ENCODE measurements at places on chromosomes 7 and 10.
A peak's percentile ranks its signal among the peaks of the same experiment; 100 is the strongest.

DNA sequence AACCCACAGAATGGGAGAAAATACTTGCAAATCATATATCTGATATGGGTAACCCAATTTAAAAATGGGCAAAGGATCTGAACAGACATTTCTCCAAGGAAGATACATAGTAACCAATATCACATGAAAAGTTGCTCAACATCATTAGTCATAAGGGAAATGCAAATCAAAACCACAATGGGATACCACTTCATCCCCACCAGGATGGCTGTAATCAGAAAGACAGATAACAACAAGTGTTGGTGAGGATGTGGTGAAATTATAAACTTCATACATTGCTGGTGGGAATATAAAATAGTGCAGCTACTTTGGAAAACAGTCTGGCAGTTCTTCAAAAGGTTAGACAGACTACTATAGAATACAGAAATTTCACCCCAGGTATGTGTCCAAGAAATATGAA is 19.3 kb downstream of the AOC1 start:
- DNase-seq = no peak

- DNase-seq = no peak
Measured at GRCh38 chr7:17134786-17135185, 163.7 kb upstream of the AHR start.

- no peak for DNase-seq
Measured at GRCh38 chr7:76296743-76297740, 5.4 kb upstream of the HSPB1 start.

- DNase-seq = no peak
Measured at GRCh38 chr7:47757921-47758411, 176.1 kb upstream of the TNS3 start.

- no peak for DNase-seq
Measured at GRCh38 chr7:45112648-45113047, 1.2 kb upstream of the TBRG4 start.

- no peak for DNase-seq
Measured at GRCh38 chr7:25478925-25479324, 250.6 kb upstream of the NPVF start.

GRCh38 chr10:117370205-117370604 is 5.0 kb downstream of the PDZD8 start:
- DNase-seq = no peak

- DNase-seq = no peak
Measured at GRCh38 chr7:36814311-36814710, 90.0 kb upstream of the AOAH start.

- DNase-seq = peak; percentile 16
Measured at GRCh38 chr7:23106057-23106822, 655 bp downstream of the KLHL7 start.

DNA sequence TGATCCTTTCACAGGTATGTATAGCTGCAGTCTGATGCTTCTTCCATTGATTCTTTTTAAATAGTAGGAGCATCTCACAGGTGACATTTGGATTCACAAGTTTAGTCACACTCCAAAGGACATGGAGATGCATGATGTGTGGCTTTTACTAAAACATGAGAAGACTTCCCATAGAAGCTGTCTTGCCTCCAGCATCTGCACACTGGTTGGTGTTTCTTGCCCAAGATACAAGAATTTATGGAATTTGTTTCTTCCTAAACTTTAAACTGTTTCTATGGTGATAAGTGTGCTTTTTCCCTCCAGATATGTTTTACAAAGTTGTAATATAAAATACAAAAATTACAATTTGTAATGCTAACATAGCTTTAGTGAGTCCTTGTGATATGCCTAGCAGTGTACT is 24.2 kb downstream of the ADIRF start:
- DNase-seq = no peak

DNA sequence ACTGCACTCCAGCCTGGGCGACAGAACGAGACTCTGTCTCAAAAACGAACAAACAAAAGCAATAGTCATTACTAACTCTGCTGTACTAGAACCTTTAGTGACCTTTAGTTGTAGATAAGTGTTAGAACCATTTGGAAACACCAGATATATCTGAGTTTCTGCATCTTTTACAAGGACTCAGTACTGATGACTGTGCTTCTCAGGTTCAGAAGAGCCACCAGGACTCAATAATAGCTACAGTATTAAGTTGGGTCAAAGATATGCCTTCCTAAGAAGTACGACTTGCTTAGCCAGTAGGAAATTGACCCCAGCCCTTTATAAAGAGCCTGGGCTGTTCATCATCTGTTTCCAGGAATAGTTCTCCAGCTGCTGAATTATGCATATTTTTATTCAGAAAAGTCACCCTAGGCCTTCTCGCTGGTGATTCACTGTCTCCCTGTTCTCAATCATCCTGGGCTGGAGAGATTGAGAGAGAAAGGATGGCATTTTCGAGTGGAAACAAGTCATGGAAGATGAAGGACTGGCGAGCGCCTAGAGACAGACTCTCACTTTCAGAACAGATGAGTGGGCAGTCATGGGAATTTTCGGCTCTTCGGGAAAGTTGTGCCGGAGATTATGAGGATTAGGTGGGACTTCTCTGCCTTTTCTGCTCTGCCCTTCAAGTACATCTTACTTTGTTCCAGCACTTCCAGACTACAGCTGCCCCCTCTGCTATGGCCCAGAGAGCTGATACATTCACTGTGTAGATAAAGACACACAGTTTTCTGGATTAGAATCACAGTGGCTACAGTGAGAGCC is 316.1 kb downstream of the CCDC3 start:
- no peak for DNase-seq

DNA sequence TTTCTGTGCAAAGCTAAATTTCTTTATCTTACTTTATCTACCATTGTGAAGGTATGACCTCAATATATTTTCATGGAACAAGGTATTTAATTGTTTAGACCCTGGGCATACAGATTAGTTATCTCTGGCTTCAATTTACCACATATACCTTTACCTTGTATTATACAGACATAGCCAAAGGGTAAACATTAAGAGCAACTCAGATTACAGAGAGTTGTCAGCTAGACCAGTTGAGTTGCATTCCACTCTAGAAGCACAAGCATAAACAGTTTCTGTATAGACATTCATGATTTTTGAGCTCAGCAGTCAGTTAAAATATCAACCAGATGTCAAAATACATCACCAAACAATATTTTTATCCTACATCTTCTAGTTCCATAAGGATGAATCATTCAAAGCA is 857.3 kb upstream of the ZWINT start:
- no peak for DNase-seq

- DNase-seq = no peak
Measured at GRCh38 chr7:84271543-84271942, 77.0 kb upstream of the SEMA3A start.

DNA sequence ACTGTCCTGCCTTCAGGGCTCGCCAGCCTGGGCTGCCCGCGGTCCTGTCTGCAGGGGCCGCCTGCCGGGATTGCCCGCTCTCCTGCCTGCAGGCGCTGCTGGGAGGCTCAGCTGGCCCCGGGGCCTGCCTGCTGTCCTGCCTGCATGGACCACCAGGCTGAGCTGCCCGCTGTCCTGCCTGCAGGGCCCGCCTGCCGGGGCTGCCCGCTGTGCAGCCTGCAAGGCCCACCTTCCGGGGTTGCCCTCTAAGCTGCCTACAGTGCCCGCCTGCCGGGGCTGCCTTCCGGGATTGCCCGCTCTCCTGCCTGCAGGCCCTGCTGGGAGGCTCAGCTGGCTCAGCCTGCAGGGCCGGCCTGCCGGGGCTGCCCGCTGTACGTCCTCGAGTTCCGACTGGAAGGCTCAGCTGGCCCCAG is 164.4 kb downstream of the GLRX3 start:
- DNase-seq = peak; percentile 31

DNA sequence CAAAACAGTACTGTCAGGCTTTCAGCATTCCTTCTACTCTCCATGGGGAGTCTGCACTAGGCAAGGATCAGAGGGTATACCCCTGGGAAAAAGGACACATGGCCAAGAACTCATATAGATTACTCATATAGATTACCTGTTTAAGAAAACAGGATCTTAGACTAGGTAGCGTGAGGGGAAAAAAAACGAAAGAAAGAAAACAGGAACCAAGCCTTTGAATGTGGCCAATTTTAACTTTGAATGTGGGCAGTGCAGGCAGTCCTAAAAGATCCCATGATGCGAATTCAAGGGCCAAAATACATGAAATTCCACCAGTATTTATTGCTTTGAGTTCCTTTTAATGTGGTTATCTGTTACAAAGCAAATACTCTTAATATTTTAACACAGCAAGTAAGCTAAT is 108.6 kb upstream of the TAC1 start:
- DNase-seq = no peak

DNA sequence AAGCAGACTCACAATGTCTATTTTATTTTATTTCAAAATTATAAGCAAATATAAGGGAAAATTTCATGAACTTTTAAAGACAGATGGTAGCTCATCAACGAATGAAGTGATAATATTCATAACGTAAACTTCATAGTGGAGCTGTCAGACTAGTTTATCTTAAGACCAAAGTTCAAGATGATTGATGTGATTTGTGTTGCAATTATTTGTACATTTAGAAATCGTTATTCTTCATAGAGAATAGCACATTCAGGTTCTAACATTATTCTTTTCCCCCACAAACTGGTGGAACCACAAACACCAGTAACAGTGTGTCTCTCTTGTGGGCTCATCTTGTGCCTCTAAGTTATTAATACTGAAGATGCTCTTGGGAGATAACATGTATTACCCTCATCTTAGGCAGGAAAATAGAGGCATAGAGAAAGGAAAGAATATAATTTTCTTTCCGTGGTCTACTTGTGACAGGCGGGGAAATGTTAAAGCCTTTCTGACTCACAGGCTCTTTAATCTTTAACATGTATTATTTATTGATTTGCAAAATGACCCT is 37.0 kb downstream of the CCSER2 start:
- DNase-seq = no peak
